Endothelial cell of coronary artery (primary cell): ENCODE measurements at places on chromosomes 7 and 10. TPM values are rescaled to one million over a fixed set of nuclear protein-coding genes. Genes with fewer than 3 reads are reported as not detected.

The ADCYAP1R1 gene
- total RNA-seq, result under 0.01 and 0.90 TPM in 2 replicates

The MYH16 gene
- 0.38 and 0.72 TPM in 2 replicates for total RNA-seq

The BCCIP gene
- 44.0 and 64.2 TPM in 2 replicates for total RNA-seq

The PFKFB3 gene
- 34.6 and 61.7 TPM in 2 replicates for total RNA-seq

The TTYH3 gene
- total RNA-seq, result 51.1 and 65.5 TPM in 2 replicates
